T-helper 17 cell (primary cell): ENCODE measurements at places on chromosomes 1 and 21. TPM values are rescaled to one million over a fixed set of nuclear protein-coding genes. Genes with fewer than 3 reads are reported as not detected.
A peak's percentile ranks its signal among the peaks of the same experiment; 100 is the strongest.

DNA sequence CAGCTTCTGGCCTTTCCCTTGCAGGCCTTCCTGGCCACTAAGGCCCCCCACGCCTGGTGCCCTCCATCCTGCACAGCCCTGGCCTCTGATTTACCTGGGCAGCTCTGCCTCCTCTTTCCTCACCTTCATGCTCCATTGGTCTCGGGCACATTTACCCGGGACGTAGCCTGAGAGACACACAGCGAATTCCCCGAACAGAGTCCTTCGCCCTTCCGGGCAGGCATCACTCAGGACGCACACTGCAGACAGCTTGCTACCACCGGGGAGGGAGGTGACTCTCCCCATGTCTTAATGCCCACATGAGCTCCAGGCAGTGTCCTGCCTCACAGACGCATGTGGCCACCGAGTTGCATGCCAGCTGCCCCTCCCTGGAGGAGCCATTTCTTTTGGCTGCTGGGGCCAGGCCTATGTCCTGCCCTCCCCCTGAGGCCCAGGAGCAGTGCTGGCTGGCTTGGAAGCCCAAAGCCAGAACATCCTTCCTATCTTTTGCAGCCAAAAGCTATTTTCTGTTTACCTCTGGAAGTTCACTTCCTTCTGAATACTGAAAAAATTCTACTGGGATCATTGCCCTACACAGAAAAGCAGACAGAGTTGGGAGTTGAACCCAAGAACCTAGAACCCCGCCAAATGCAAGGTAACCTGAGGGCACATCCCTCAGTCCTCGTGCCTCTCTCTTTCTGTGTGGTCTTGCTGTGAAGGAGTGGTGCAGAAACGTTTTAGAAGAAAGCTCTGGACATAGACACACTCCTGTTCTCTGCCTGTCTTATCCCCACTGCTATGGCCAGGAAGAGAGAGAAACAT, 209.5 kb downstream of the TOMM20 start:
- no peak overlapping the region for H3K4me3 ChIP-seq
- no peaks in the 10 kb centered on the region for H3K27me3 ChIP-seq
- H3K27ac ChIP-seq, result peak overlapping the region; percentile 51
- H3K36me3 ChIP-seq, result no peaks in the 10 kb centered on the region
- no peak for DNase-seq
- peaks cover 5% of the 10 kb centered on the region for H3K4me1 ChIP-seq

Gene IFNLR1
- 1.3 TPM for total RNA-seq

Gene CDK11B
- total RNA-seq, result 49.8 TPM

DNA sequence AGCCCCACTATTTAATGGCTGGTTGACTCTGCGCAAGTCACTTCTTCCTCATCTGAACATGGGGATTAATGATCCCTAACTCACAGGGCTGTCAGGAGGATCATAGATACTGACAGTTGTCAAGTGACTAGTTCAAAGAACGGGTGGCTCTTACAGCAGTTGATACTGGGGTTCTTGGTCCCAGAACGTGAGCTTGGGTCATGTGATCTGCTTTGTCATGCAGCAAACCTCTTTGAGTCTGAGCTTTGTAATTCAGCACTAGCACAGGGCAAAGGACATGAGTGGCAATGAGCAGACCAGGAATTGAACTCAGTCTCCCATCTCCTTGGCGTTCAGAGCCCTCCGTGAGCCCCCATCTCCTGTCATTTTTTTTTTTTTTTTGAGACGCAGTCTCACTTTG, 64.4 kb downstream of the TRABD2B start:
- peaks cover 3% of the 10 kb centered on the region for H3K36me3 ChIP-seq
- H3K4me1 ChIP-seq, result no peaks in the 10 kb centered on the region
- H3K27ac ChIP-seq, result no peak overlapping the region

DNA sequence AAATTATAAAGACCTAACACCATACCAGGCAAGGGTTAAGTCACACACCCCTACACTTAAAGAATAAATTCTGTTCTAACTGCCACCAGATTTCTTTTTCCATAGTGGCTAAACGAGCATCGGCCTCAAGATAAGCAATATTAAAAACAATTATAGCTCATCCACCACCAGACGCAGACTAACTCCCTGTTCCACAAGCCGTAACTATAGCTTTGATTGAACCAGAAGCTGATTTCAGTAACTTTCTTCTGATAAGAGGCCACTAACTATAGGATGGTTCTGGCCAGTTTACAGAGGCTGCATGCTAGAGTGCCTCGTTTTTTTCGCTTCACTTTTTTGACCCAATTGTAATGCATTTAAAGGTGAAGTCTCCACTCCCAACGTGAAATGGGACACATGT, 238.8 kb downstream of the MRPL39 start:
- DNase-seq, result no peak
- no peaks in the 10 kb centered on the region for H3K36me3 ChIP-seq
- no peak overlapping the region for H3K27ac ChIP-seq
